Midbrain (tissue), 1 donor: ENCODE measurements at places on chromosomes 3 and 15.

DNA sequence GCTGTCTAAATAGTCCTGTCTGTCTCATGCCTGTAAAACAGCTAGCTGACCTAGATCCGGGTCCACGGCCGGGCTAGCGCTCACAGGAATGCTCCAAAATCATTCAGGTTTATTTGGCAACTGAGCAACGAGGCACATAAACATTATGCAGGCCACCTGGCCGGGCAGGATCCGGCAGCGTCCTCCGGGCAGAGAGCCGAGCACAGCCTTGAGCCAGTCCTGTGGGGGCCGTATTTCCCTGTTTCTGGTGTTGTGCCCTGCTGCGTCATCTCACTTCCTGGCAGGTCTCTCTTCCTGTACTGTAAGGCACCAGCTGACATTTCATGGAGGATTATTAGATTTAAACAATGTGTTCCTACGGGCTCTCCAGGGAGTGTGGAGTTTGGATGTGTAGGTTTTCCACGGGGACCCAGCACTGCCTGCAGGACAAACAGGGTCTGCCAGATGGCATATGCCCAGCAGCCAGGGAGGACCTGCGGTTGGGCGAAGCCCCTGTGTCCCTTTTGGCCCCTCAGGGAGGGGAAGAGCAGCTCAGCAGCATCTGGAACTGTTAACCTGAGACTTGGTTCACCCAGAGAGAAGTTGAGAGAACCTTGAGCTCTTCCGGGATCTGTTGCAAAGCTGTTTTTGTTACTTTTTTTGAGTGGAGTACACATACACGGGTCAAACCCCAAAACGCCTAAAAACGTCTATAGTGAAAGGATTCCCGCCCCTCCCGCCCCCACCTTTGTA is 16.6 kb upstream of the LRRK1 start:
- peak; percentile 14 for DNase-seq

GRCh38 chr15:37394402-37395099 is 294.2 kb upstream of the MEIS2 start:
- DNase-seq, result no peak

GRCh38 chr3:126433105-126433430 is 38.4 kb downstream of the CFAP100 start:
- DNase-seq, result no peak

GRCh38 chr3:130779031-130779430 is 32.4 kb upstream of the PIK3R4 start:
- no peak for DNase-seq

DNA sequence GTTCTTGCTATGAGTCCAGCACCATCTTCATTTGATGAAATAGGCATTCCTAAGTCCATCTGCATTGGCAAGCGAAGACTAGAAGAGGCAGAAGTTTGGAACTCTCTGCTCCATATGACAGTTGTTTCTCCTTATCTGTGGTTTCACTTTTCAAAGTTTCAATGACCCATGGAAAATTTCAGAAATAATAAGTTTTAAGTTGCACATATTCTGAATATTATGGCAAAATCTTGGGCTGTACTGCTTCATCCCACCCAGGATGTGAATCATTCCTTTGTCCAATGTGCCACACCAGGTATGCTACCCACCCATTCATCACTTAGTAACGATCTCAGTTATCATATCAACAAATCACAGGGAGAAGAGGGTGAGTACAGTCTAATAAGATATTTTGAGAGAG is 647.9 kb downstream of the GRM7 start:
- no peak for DNase-seq

GRCh38 chr15:66940368-66940767 is 125.0 kb upstream of the SMAD3 start:
- no peak for DNase-seq

GRCh38 chr3:105729667-105730066 is 139.1 kb downstream of the CBLB start:
- no peak for DNase-seq

- no peak for DNase-seq
Observed at GRCh38 chr15:26069231-26069641, 206.1 kb upstream of the ATP10A start.

- no peak for DNase-seq
Observed at GRCh38 chr15:73319460-73320245, 49.1 kb downstream of the HCN4 start.

DNA sequence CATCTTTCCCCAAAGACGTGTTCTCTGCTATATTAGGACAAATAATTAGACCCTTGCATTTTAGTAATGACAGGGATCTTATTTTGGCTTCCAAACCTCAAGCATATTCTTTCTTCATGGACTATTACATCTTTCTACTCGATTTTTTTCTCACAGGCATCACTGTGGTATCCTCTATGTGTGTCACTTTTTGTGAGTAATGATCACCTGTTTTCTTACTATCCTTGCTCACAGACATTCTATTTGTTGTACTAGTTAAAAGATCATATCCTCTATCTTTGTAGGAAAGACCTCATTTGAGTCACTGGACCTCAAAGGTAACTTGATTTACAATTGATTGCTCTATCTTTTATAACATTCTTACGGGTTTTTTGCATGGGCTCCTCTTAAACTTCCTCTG is 6.8 kb downstream of the C3orf80 start:
- no peak for DNase-seq

- DNase-seq, result no peak
Observed at GRCh38 chr15:83115410-83115809, 8.0 kb downstream of the TM6SF1 start.

GRCh38 chr3:184040010-184040409 is 8.5 kb downstream of the HTR3D start:
- DNase-seq, result no peak
